ENCODE measurements at places on chromosomes 1 and 21.
A peak's percentile ranks its signal among the peaks of the same experiment; 100 is the strongest.

DNA sequence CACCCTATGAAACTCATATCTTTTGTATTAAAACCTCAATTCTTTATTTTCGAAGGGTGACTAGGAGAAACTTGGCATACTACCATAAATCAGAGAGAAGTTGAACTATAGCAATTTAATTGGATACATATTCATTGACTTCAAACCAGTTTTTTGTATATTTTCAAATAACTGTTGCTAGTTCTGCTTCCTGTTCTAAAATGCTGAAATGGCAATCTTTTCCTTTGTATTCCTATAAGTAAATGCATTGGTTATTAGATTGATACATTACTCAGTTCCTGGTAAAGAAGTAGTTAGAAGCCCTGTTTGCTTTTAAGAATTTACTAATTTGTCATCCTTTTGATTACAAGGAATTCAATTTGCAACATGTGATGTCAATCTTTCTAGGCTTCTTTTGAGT, 200.0 kb downstream of the DISC1 start:
- DNase-seq = no peak

DNA sequence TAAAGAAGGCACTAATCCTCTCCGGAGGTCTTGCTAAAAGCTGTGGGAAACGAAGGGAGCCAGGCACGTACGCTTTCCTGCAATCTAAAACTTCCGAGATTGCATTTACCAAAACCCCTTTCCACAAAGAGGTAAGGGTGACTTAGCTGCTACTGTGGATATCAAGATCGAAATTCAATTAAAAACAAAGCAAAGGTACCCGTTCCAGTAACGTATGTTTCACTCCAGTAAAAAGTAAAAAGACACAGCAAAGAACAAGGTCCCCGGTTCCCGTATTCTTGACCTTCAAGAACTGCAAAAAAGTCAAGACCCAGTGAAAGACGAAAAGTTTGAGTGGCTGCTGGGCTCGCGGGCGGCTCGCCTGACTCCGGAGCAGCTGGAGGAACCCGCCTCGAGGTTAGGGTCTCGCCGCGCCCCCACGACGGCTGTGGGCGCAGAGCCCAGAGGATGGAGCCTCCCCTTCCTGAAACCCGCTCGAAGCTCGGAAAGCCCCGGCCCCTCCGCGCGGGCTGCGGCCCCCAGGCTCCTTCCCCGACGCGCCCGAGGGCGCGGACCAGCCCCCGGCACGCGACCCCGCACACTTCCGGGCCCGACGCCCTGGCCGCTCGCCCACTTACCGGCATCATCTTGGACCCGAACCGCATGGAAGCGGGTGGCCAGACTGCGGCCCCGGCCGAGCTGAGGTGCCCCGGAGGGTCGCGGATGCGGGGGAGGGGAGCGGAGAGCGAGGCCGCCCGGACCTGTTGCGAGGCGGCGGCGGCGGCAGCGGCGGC, 524 bp downstream of the TP53BP2 start:
- peak; percentile 82 for DNase-seq

- peak; percentile 76 for DNase-seq
Measured at GRCh38 chr1:215665215-215665614, 98.1 kb downstream of the KCTD3 start.

GRCh38 chr1:96579636-96580035, 141.9 kb upstream of the PTBP2 start:
- DNase-seq = peak; percentile 10

GRCh38 chr21:34091607-34092006, 18.2 kb downstream of the MRPS6 start:
- peak; percentile 20 for DNase-seq

GRCh38 chr1:14915356-14916054, 238.0 kb upstream of the TMEM51 start:
- peak; percentile 56 for DNase-seq

- DNase-seq = peak; percentile 18
Measured at GRCh38 chr21:35222021-35222420, 172.9 kb upstream of the RUNX1 start.

- DNase-seq = no peak
Measured at GRCh38 chr1:187537936-187538335, 709.2 kb downstream of the PLA2G4A start.

DNA sequence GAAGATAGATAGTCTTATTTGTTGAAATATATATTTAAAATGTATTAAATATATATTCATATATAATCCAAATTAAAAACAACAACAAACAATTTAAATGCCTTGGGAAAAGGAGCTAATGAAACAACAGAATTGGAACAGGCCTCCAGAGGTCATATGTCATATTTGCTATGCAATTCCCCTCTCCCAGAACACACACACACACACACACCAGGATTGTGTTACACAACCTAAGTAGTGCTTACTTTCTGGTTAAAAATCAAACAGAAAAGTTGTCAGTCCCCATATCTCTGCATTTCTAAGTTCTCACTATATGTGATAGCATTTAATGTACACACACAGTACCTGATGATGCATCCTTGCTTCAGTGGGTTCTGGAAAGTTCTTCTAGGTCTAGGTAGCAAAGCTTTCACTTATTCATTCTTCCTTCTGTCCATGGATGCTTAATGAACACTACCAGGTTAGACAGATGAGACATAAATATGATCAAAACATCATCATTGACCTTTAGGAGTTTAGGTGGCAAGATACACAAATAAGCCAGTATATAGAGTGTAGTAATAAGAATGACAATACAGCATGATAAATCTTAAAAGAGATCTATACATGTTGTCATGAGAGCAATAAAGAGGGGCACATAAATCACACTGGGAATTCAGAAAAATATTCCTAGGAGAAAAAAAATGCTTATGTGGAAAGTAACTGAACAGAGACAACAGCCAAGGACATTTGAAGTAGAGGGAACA, 662.8 kb downstream of the PTPRC start:
- DNase-seq = no peak

DNA sequence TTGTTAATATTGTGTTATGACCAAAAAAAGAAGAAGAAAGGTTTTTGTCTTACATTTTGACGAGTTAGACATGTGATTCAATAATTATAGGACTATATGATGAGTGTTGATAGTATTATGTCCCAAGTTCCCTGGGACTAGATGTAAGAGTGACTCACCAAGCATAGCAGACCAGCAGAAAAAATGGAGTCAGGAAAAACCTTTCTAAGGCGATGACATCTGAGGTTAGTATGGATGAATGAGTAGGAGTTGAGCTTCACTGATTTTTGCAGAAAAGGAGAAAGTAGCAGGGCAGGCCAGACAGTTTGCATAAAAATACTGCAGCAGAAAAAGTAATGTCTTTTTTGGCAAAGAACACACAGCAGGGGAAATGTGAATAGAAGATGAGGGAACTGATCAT, 1041.3 kb upstream of the ADGRL4 start:
- peak; percentile 52 for DNase-seq

DNA sequence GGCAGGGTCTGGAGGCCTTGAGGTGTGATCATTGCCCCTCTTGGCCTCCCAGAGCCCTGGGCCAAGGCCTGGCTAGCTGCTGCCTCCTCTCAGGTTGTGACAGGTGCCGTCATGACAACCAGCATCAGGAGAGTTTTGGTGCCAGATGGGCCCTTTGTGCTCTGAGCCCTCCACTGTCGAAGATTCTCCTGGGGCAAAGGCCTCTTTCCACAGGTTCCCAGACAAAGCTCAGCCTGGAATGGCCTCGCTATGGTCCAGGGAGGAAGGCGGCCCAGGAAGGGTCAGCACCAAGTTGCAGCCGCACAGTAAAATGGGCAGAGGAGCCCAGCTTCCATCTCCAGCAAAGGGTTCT, 78.4 kb downstream of the ALPL start:
- no peak for DNase-seq

GRCh38 chr21:44433791-44434567, 21.3 kb upstream of the LRRC3 start:
- no peak for DNase-seq

DNA sequence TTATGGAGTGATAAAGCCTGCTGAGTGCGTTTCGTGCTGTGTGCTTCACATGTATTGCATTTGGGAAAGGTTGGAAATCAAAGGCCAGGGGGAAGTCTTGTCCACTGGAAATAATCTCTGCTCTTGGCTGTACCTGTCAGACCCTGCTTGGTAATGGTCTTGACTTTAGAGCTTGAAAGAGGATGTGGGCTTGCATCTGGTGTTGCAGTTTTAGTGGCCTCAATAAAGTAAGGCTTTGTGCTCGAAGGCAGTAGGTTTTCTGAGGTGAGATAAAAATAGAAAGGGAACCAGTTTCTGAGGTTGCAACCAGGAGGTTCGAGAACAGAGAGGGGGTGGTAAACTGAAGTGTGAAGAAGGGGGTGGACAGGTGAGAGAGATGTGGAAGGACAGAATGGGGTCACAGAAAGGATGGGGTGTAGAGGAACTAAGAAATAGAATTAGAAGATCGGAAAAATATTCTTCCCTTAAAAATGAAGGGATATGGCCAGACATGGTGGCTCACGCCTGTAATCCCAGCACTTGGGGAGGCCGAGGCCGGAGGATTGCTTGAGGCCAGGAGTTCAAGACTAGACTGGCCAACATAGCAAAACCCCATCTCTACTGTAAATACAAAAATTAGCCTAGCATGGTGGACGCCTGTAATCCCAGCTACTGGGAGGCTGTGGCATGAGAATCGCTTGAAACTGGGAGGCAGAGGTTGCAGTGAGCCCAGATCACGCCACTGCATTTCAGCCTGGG, 1.5 kb downstream of the S100PBP start:
- no peak for DNase-seq

GRCh38 chr1:8586438-8586837, 231.0 kb downstream of the RERE start:
- no peak for DNase-seq

- DNase-seq = no peak
Measured at GRCh38 chr1:164836614-164837018, 277.6 kb downstream of the PBX1 start.

DNA sequence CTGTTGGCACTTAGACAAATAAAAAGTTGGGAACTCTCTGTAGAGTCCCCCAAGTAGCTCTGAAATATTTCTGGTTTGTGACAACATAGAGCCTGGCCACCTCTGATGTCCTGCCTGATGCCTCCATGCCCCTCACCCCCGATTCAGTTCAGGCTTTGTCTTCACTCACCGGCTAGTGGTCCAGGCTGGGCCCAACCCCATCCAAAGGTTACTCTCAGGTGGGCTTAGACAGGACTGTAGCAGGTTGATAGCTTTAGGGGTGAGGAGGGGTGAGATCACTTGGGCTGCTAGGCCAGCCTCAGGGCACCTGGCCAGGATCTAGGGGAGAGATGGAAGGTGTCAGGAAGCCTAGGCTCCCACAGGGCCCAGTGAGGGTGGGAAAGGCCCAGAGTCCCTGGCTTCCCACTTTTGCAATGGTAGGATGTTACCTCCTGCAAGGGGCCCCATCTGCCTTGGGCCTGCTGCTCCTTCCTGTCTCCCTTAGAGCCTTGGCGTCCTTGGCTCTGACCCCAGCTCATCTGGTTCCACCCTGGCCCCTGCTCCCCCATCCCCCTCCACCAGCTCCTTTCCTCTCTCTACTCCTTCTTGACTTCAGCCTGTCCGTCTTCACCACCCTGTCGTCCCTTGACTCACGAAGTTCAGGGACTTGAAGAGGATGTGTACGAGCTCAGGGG, 6.7 kb downstream of the EPS8L3 start:
- DNase-seq = no peak

- DNase-seq = no peak
Measured at GRCh38 chr1:224069138-224069537, 44.8 kb upstream of the FBXO28 start.

- peak; percentile 86 for DNase-seq
Measured at GRCh38 chr21:15221799-15222386, 157.1 kb upstream of the NRIP1 start.

DNA sequence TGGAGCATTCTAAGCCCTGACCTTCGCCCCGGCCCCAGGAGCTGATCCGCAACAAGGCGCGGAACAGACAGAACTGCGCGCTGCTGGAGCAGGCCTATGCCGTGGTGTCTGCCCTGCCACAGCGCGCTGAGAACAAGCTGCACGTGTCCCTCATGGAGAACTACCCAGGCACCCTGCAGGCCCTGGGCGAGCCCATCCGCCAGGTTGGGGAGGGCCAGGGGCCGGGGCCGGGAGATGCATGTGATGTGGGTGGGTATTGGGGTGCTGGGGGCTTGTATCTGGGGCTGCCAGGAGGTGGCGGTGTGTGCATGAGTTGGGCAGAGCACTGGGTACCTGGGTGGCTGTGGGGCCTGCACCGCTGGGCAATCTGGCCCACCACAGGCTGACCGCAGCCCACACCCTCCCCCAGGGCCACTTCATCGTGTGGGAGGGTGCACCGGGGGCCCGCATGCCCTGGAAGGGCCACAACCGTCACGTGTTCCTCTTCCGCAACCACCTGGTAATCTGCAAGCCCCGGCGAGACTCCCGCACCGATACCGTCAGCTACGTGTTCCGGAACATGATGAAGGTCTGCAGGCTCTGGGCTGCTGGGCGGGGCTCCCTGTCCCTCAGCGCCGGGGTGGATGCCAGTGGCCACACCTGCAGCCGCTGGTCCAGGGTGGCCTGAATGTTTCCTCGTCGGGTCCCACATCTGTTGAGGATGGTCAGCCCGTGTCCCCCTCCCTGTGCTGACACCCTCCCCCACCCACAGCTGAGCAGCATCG, 65.8 kb downstream of the TRIM11 start:
- no peak for DNase-seq

GRCh38 chr1:172323686-172324085, 96.8 kb upstream of the C1orf105 start:
- DNase-seq = no peak

GRCh38 chr1:242019018-242019417, 20.1 kb upstream of the MAP1LC3C start:
- DNase-seq = no peak

DNA sequence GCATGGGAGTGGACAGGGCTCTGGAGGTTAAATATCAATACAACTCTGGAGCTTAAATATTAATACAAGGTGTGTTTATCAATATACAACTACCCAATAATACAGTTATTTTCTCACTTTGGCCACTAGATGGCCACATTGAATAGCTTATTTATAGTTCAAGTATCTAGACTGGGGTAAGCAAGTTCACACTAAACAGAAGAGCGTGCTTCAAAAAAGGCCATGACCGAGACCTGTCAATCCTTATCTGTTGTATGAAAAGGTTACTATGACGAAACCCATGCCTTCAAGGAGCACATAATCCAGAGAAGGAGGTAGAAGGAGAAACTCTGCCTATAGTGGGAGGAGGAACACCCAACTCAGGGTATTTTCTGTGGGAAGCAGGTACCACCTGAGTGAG, 29.1 kb downstream of the CHML start:
- peak; percentile 69 for DNase-seq

GRCh38 chr1:10973956-10974881, 38.2 kb upstream of the TARDBP start:
- DNase-seq = peak; percentile 41

- no peak for DNase-seq
Measured at GRCh38 chr1:10324627-10325026, 74.2 kb upstream of the PGD start.

- DNase-seq = no peak
Measured at GRCh38 chr1:26936823-26937222, 15.3 kb downstream of the NUDC start.

DNA sequence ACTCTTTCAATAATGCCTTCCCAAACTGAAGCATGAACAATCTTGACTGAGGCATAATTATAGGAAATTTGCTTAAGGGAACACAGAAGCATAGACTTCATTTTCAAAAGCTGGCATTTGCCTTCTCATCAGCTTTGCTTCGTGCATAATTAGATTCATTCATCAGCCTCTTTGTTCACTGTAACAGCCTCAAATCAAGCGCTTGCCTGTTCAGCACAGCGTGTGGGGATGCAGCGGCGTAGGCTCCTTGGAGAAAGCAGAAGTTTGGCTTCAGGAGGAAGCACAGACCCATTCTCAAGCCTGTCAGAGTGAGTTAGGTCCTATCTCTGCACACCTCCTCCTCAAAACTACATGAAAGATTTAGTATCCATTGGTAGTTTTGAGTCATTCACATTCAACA, 246.4 kb upstream of the MAP1LC3C start:
- no peak for DNase-seq

GRCh38 chr1:85461216-85461918, 3.6 kb downstream of the DDAH1 start:
- DNase-seq = peak; percentile 50
